ENCODE measurements at places on chromosomes 16 and 17. TPM values are rescaled to one million over a fixed set of nuclear protein-coding genes. Genes with fewer than 3 reads are reported as not detected.

DNA sequence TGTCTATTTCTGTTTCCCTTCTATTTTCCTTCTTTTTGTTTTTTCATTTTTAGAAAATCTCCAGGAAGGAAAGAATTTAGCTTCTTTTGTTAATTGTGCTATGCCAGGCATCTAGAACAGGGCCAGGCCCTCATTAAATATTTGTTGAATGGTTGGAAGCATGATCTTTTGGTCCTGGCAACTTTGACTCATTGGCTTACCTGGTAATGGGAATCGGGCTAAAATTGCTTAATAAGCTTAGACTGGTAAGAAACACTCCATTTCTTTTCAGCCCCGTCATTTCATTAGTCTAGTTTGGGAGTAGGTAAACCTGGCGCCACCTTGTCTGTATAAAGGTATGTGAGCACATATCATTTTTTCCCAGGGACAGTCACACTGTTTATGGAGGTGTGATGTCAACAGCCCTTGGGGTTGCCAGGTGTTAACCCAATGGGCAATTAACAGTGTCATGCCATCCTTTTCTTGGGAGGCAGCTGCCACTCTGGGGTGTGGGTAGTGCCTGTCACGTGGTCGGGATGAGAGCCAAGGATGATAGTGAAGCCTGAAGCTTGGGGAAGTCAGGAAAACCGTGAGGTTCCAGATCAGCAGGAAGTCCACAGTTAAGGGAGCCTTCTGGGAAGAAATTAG lies 9.5 kb upstream of the NDEL1 start:
- DNase-seq, result no peak

DNA sequence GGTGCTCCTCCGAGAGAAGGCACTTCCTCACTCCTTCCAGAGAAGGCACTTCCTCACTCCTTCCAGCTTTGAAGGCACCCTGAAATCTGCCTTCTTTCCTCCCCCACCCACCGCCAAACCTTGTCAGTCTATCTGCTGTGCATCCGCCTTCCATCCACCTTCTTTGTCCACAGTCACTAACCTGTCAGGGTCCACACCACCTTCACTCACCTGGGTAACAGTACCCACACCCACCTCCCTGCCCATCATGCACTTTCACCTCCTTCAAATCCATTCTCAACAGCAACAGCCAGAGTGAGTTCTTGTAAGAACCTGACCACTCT lies 5.2 kb downstream of the CCDC102A start:
- no peak for DNase-seq

DNA sequence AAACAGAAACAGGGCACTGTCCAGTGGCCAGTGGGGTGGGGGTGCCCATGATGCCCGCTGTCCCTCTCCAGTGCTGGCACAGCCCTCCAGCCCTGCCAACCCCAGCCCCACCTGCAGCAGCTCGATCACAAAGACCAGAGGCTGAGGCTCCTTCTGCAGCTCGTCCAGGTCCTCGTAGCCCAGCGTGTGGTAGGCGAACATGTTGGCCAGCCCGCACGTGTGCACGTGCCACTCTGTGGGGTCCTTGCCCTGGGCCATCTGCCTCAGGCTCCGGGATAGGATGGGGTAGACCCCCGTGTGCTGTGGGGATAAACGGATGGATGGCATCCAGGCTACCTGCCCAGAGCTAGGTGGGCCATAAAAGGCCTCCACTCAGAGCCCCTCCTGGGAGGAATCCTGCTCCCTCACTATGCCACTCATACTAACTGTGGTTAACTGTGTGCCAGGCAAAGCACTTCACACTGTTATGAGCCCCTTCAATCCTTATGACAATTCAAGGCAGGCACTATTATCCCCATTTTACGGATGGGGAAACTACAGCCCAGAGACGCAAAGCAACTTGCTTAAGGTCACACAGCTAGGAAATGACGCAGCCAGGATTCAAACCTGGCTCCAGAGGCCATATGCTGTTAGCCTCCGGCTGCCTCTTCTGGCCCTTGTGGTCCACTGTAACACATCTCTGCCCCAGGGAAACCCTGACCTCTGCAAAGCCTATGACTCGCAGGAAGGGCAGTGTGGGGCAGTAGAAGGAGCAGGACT lies 6.5 kb downstream of the AIPL1 start:
- DNase-seq, result no peak

DNA sequence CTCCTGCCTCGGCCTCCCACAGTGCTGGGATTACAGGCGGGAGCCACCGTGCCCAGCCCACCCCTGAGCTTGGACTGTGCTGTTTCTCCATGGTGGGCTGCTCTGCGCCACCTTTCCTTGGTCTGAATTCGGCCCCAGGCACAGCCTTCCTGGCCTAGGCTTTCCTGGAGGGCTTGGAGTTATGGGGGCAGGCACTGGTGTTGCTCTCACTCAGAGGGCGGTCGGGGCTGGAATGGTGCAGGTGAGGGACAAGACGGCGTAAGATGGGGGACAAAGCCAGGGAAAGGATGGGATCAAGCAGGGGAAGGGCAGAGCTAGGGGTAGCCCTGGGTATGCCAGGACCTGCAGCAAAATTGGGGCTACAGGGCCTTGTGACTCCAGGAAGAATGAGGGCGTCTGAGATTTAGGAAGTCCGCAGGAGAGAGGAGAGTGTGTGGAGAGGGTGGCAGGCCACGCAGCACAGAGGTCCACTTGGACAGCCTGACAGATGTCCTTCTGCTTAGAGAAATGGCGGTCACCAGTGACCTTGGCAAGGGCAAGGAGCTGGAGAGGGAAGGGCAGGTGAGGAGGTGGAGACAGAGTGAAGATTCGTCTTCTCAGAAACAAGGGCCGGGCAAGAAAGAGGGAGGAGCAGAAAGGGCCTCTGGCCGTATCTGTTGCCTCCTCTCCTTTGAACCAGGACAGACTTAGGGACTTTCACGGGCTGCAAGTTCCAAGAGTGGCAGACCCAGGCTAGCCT lies 1.6 kb upstream of the ATP6V0C start:
- no peak for DNase-seq

DNA sequence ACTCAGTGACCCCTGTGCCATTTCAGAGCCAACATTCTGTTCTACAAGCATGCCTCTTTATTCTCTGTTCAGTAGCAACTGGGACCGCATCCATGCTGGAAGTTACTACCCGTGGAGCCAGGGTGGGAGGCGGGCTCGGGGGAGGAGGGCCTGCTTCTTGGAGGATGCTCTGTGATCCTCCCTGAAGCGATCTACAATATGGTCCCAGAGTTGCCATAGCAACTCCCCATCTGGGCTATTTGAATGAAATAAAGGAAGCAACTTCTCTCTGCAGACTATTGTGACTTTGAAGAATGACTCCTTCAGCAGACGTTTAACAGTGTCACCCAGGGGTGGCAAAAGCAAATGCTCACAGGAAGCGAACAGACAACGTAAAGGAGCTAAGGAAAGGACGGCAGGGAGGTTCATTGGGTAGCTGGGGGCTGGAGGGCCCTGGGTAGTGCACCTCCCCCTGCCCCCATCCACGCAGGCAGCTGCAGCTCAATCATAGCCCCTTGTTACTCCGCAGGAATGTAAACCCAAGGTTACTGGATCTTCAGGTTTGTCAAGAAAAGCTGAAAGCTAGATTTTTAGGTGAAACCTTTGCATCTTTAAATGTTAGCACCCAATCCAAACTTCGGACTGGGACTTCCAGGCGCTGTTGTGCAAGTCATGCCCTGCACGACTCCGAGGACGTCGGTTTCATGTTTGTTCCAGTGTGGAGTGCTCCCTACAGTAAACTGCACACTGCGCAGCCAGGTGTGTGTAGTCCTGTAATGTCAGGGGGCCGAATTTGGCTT lies 51.1 kb upstream of the MEAK7 start:
- no peak for DNase-seq

GRCh38 chr16:85947230-85948137 lies 48.5 kb downstream of the IRF8 start:
- DNase-seq, result no peak

DNA sequence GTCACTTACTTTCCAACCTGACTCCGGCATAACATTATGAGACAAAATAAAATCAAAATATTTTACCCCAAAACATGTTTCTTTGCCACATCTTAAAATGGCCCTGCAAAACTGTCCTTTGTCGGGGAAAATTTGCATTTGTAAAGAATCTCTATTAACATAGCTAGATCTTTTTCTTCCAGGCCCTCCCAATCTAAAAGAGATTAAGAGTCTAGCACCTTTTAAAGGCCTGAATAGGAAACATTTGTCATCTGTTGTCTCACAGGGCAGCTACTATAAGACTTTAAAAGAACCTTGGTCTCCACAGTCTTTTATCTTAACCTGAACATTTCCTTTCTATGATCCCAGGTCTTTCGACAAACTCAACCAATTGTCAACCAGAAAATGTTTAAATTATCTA lies 18.1 kb upstream of the DHRS7B start:
- DNase-seq, result no peak

DNA sequence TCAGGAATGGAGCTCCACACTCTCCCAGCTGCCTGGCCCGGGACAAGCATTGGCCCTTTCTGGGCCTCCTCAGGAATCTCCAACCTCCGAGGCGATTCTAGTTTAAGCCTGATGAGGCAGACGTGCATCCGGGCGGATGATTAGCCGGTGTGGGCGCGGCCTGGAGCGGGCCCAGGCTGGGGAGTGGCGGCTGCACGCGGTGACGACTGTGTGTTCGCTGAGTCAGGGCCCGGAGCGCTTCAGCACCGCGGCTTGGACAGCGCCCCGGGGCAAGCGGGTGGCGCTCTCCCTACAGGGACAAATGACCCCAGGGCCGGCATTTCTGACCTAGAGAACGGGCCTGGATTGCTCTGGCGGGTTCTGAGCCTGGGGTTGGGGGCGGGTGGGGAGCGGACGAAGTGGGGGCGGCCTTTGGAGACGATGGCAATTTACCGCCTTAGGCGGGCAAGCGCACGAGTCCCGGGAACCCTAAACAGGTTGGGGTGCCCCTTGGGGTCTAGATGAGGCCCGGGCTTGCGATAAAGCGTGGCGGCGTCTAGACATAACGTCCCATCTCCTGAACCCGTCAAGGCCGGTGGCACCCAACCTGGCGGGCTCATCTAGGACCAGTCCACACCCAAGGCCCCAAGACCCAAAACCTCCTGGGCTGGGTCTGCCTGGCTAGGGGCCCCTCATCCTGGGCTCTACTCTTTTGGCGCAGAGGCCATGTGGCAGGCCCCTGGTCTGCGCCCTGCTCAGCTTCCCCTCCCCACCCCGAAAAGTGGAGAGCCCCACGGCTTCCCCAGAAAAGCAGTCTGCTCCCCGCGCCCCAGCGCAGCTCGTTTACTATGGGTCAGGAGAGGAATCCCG lies 22.3 kb upstream of the ZNHIT3 start:
- peak; percentile 67 for DNase-seq

- no peak for DNase-seq
These were observed at the start of gene MFAP4 for GRCh38 chr17:19386974-19387920. TSS of gene MFAP4 (minus strand) at chr17:19387190. CDS start at chr17:19387155, 35 bp downstream.

- DNase-seq, result peak; percentile 91
These were observed 46.7 kb downstream of the C17orf67 start for GRCh38 chr17:56786989-56787482.

DNA sequence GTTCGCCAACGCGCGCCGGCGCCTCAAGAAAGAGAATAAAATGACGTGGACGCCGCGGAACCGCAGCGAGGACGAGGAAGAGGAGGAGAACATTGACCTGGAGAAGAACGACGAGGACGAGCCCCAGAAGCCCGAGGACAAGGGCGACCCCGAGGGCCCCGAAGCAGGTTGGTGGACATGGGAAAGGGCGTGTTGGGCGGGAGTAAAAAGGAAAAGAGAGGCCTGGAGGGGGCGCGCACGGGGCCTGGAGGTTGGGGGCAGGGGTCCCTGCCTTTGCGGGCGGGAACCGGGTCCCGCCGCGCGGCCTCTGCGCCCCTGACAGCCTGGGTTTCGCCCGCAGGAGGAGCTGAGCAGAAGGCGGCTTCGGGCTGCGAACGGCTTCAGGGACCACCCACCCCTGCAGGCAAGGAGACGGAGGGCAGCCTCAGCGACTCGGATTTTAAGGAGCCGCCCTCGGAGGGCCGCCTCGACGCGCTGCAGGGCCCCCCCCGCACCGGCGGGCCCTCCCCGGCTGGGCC lies 2.1 kb downstream of the IRX5 start:
- DNase-seq, result peak; percentile 33

GRCh38 chr16:83733301-83733700 lies 74.5 kb upstream of the HSBP1 start:
- DNase-seq, result no peak

DNA sequence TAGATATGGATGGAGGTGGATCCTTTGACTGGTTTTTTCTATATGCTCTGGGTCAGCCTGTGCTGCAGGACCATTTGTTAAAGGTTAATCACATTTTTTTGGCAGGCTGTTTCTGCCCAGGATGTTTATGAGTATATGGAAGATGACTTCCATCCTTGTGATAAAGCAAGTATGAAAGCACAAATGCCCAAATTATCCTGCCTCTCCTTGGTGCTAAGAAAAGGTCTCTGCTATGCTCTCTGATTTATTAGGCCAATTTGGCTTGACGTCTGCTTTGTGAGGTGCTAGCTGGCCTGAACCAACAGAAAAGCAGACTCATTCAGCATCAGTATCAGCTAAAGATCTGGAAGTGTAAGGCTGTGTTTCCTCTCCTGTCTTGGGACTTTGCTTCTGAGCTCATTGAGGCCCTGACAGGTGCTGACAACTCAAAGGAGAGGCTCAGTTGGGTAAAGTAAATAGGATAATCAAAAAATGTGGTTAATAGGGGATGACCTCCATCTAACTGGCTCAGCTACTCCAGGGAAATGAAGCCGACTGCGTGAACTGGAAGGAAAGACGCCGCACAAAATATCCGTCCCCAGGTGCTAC lies 15.2 kb downstream of the ANKRD40 start:
- no peak for DNase-seq

- DNase-seq, result no peak
These were observed 43.8 kb downstream of the SOCS1 start for GRCh38 chr16:11211977-11212797.

DNA sequence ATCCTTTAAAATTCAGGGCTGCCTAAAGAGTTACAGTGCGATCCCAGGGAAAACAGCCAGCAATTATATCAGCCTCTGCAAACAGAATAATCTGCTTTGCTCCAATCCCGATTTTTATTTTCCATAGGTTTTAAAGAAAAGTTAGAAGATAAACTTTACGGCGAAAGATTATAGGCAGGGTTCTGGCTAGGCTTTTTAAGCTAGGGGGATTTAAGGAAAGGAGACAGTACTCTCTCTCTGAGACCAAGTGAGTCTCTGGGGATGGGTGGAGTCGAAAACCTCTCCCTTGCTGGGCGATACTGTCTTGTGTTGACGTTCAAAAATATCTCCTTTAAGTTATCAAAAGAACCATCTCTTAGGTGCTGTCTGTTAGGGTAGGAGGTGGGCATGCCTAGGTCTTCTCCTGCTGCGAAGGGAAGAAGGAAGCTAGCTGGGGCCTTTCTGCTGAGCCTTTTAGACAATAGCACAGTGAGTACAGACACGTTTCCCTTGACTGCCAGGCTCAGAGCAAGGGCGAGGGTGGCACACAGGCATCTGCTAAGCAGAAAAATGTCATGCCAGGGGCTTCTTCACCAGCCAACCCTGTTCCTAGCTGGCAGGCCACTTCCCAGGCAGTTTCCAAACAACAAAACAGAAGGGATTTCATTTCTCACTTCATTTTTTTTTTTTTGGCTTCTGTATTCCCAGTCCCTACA lies 167.9 kb upstream of the MAF start:
- no peak for DNase-seq

The DOC2B gene
- total RNA-seq, result 57.9 TPM

The SLFN12L gene
- total RNA-seq, result 0.05 TPM

The ARL4D gene
- total RNA-seq, result 0.93 TPM

The FOXO3B gene
- 3.0 TPM for total RNA-seq

The SCO1 gene
- total RNA-seq, result 28.2 TPM

Measured in dermis blood vessel endothelial cell (primary cell).